ENCODE measurements at places on chromosomes 5 and 9.

DNA sequence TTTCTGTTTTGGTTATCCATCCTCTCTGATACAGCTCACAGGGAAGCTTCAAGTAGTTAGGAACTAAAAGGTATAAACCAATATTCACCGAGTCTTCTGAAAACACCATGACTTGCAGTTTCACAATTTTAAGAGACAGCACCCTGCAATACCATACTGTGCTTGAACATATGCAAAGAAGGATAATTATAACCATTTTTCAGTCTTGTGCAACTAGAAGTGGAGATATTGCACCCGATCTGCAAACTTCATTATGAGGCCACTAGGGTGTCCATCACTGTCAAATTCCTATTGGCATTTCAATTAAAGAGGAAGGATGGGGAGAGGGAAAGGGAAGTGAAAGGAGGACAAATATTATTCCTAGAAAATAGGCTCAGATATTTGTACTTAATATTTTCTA is 32.4 kb upstream of the CEP120 start:
- no peak for DNase-seq

DNA sequence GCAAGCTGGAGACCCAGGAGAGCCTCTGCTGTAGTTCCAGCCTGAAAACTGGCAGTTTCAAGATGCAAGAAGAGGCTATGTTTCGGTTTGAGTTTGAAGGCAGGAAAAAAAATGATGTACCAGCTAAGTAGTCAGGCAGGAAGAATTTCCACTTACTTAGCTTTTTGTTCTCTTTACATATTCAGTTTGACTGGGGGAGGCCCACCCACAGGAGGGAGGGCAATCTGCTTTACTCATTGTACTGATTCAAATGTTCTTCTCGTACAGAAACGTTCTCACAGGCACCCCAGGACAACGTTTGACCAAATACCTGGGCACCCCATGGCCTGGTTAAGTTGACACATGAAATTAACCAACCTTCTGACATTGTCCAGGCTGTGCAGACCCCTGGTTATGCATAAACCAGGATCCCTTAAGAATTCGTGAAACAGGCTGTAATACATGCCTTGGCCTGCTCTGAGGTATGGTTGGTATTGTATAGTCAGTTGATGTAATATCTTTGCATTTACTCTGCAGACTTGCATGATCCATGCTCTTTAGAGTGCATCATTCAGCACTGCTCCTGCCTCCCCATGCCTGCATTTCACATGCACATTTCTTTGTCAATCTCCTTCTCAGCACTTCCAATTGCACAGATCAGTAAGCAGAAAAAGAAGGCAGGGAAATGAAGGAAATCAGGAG is 687.1 kb downstream of the TAF11L14 start:
- DNase-seq, result no peak

- DNase-seq, result no peak
Observed at GRCh38 chr9:98009936-98010335, 26.8 kb downstream of the ANP32B start.

GRCh38 chr5:40416098-40416497 is 263.6 kb upstream of the PTGER4 start:
- DNase-seq, result no peak

DNA sequence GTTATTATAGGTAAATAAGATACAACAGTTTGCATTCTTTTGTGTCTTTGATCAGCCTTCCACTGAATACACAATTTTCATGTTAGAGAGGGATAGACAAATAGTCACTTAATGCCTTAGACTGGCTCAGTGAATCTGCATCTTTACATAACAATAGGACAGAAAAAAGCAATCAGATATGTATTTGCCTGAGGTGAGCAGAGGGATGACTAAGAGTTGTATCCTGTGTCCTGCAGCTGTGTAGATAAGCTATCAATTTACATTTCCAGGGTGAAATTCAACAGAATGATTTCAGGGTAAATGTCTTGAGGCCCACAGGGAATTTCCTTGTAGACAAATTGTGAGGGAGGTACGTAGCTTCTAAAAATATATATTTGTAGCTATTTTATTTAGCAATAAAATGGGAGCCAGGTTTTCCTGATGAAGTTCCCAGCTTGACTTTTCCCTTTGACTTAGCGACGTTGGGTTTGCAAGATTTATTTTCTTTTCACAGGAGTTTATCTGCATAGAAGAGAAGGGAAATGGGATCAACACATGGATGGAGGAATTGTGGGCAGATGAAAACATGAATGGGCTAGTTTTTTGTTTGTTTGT is 586.1 kb upstream of the CDH6 start:
- DNase-seq, result no peak

DNA sequence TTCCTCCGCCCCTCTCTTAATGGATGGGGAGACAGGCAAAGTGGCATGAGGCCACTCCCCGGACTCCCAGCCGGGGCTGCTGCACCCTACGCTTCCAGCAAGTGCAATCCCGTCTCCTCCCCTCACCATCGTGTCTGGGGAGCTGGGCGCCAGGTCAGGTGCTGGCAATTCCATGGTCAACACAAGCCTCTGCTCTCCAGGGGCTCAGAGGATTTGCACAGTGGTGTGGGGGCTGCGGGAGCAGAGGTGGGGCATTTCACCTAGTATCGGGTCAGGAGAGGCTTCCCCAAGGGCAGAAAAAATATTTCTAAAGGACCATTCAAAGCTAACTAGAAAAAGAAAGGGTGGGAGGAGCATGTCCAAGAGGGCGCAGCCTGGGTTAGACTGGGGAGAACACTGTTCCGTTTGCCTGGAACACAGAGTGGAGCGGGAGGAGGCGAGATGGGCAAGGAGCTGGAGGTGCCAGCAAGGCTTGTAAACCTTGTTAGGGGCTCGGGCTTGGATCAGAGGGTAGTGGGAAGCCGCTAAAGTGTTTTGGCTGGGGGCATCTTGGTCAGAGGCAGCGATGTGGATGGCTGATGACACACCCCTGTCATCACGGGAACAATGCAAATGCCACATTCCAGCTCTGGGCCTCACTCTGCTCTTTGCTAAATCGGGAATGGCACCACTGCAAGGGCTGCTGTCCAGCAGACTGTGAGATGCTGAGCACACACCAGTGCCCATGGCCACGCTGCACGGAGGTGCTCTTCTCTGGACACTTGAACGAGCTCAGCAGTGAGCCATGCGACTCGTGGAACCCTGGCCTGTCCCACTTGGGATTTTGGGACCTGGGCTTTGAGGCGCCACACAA is 191.7 kb downstream of the CDK5RAP2 start:
- no peak for DNase-seq

DNA sequence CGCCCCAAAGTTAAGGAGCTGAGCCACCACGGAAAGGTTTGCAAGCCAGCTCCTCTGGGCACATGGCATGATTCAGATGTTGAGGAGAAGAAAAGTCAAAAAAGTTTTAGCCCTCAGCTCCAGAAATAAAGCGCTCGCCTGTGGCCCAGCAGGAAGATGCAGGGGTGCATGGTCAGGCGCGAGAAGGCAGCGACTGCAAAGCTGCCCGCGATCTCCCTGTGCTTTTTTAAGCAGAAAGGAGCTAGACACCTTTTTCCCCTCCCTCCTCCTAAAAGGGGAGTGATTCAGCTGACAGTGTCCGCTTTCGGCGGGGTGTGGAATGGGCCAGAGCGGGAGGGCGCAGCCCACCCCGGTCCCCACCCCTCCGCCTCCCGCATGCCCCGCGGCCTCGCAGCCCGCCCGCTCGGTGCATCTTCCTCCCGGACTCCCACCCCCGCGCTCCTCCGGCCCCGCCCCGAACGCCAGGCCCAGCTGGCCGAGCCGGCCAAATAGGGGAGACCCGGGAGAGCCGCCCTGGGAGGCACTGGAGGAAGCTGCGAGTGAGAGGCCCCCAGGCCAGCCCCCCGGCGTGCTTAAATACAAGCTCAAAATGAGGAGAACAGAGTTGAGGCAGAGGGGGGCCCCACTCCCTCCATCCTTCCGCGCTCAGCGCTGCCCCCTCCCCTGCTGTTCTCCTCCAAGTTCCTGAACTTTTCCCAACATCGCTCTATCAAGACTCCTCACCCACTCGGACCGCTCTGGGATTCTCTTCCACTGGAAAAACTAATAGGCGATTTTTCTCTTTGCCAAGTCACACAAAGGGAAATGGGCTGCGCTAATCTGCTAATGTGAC is at the start of gene ADAMTS12:
Gene ADAMTS12, minus strand, starts transcription at position 203 of the 832 bp plus-strand sequence. Its CDS starts 134 bp downstream, at position 69.
- DNase-seq, result peak; percentile 75

GRCh38 chr9:130034570-130034969 is 8.4 kb downstream of the FNBP1 start:
- no peak for DNase-seq

GRCh38 chr5:11588803-11589202 is 315.4 kb downstream of the CTNND2 start:
- DNase-seq, result peak; percentile 69

GRCh38 chr9:99137225-99137624 is 32.3 kb downstream of the TGFBR1 start:
- no peak for DNase-seq

DNA sequence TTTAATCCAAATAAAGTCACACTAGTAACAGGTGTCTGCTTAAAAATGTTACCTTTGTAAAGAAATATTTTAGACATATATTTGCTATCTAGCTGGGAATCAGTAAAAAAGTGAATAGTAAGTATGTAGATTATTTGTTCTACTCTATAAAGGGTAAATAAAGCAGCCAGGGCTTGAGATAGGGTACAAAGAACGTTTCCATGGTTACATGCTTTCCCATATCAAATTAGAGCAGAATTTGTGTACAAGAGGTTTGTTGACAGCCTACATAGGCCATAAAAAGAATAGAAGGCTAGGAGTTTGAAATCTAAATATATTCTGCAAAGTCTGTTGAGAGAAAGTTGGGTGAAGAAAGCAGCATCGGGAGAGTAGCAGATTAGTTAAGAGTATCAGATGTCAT is 160.9 kb upstream of the POU5F2 start:
- DNase-seq, result no peak

DNA sequence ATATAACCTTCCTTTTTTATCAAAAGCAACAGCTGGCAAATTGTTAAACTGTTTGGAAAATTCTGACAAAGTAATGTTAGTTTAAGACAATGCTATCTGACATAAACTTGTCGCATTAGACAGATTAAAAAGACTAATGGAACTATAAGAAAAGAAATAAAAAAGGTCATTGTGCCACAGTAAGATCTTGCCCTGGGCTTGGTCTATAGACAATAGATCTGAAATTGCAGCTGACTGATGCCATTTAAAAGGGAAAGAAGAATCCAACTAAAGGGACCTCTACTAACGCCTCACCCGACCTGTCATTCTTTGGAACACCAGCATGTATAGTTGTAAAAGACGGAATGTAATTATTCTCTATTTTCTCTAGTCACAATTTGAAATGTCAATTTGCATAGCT is 644.4 kb upstream of the GRAMD2B start:
- no peak for DNase-seq

GRCh38 chr9:136254381-136255165 is 9.0 kb upstream of the QSOX2 start:
- no peak for DNase-seq

DNA sequence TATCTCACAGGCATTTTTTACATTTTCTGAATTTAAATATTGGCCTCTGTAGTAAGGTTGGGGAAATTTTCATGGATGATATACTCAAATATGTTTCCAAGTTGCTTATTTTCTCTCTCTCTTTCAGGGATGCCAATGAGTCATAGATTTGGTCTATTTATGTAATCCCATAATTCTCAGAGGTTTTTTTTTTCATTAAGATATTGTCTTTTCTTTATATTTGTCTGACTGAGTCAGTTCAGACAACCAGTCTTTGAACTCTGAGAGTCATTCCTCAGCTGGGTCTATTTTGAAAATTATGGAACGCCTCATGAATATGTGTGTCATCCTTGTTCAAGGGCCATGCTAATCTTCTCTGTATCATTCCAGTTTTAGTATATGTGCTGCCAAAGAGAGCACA is 223.2 kb downstream of the PCSK1 start:
- no peak for DNase-seq

GRCh38 chr5:32378966-32379365 is 65.6 kb downstream of the ZFR start:
- DNase-seq, result no peak

GRCh38 chr5:176352116-176352878 is 9.3 kb downstream of the KIAA1191 start:
- DNase-seq, result no peak

GRCh38 chr5:112958093-112959088 is 18.2 kb upstream of the DCP2 start:
- DNase-seq, result no peak

- DNase-seq, result no peak
Observed at GRCh38 chr9:75939536-75940111, 49.2 kb downstream of the PCSK5 start.

GRCh38 chr5:75885321-75885720 is 168.1 kb upstream of the POC5 start:
- DNase-seq, result no peak

- peak; percentile 86 for DNase-seq
Observed at GRCh38 chr9:131289301-131290035, at the start of gene PLPP7. TSS of gene PLPP7 (plus strand) at chr9:131289723. CDS start at chr9:131289998, 275 bp downstream.

GRCh38 chr5:53045263-53045662 is 56.1 kb downstream of the ITGA2 start:
- DNase-seq, result no peak

DNA sequence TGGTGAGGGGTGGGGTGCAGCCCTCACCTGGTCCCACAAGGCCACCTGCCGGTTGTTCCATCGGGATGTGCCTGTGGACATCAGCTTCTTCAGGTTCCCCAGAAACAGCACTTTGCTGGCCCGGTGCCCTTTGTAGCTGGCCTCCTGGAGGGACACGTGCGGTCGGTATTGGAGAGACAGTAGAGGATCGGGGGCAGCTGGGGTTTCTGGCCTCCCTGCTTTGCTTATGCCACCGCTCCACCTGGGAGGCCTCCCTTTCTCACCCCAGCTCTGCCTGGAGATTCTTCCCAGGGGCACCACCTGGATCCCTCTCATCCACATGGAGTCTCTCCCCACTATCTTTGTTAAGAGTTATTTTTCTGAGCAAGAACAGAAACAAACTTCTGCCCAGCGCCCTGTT is 13.1 kb upstream of the TRIM14 start:
- no peak for DNase-seq

- DNase-seq, result no peak
Observed at GRCh38 chr5:126976520-126977172, 53.7 kb downstream of the MARCHF3 start.

DNA sequence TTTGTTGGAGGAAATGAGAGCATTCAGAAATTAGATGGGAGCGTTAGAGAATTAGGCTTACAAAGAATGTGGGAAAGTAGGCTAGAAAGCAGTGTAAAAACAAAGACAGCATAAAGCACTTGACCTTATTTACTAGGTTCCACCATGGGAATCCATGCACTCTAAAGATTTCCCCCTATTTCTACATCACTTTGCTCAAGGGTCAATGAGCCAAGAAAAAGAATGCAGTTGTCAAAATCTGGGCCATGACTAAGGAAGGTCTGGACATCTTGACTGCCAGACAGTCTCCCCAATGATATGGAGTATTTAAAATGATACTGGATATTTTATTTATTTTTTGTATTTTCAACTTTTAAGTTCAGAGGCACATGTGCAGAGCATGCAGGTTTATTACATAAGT is 3.4 kb downstream of the TLR4 start:
- DNase-seq, result no peak

DNA sequence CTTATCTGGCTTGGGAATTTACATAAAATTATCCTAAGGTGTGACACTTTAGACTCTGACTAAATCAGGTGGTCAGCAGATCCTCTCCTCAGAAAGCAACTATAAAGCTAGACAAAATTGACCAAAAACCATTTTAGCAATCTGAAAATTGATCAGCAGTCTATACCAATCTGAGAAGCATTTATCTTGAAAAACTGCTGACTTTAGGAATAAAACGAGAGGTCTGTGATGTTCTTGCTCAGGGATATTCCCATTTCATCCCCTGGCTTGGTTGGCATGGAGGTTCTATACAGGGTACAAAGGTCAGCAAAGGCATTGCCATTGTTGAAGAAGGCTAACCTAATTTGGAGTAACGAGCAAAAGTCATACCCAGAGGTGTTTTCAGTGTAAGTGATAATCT is 11.7 kb downstream of the SPINK5 start:
- DNase-seq, result no peak
